ENCODE measurements at places on chromosomes 6 and 20.
A peak's percentile ranks its signal among the peaks of the same experiment; 100 is the strongest.

DNA sequence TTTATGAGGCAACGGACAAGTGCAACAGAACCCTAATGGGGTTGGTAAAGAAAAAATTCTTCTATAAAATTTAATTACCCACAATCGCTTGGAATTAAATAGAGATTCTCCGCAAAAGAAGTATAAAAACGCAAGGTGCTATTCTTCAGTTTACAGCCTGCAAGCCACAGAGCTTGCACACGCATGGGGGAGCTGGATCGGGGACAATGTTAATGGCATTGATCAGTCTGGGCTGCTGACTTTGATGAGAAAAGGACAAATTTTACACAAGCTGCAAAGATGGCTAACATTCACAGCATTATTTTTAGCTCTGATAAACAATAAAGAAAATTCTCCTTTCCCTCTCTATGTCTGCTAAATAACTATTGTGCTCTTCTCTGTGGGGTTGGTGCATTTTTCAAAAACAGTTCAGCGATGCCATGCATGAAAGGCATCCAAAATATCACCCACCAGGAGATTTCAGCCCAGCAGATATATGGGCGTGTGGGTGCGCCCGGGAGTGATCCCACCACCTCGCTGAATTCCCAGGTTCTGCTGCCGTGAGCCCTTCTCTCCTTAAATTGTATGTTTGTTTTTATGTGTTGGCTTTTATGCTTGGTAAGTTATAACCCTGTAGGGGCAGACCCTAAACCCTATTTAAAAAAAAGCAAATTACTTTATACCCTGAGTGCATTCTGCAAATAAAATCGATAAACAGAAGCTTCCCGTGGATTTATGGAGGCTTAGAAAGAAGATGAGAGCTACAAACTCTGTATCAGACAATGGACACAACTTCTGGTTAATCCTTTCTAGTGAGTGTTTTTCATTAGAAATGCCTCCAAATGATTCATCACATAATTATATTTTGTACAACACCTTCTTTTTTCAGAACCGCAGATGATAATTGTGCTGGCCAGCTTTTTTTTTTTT, 55.6 kb downstream of the NOX3 start:
- DNase-seq, result no peak

DNA sequence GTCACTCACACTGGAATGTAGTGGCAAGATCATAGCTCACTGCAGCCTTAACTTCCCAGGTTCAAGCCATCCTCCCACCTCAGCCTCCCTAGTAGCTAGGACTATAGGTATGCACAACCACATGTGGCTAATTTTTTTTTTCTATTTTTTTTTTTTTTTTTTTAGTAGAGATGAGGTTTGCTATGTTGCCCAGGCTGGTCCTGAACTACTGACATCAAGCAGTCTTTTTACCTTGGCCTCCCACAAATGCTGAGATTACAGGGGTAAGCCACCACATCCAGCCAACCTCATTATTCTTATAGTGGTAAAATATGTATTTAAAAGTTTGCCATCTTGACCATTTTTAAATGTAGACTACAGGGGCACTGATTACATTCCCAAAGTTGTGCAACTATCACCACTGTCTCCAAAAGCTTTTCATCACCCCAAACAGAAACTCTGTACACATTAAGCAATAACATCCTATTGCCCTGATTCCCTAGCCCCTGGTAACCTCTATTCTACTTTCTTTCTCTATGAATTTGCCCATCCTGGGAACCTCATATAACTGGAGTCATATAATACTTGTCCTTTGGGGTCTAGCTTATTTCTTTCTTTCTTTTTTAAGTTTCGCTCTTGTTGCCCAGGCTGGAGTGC, 268.0 kb upstream of the JARID2 start:
- DNase-seq, result no peak

GRCh38 chr6:38117281-38117680, 297.8 kb downstream of the ZFAND3 start:
- peak; percentile 27 for DNase-seq

GRCh38 chr6:81799323-81799722, 46.8 kb upstream of the TENT5A start:
- no peak for DNase-seq

- peak; percentile 35 for DNase-seq
Measured at GRCh38 chr20:14700639-14700960, 363.2 kb upstream of the FLRT3 start.

Data from fibroblast of skin of scalp (primary cell).